Activated T-helper 1 cell treated with Interleukin-2 at 50 U/mL for 16 hours (primary cell): ENCODE measurements at places on chromosomes 5 and 9.

DNA sequence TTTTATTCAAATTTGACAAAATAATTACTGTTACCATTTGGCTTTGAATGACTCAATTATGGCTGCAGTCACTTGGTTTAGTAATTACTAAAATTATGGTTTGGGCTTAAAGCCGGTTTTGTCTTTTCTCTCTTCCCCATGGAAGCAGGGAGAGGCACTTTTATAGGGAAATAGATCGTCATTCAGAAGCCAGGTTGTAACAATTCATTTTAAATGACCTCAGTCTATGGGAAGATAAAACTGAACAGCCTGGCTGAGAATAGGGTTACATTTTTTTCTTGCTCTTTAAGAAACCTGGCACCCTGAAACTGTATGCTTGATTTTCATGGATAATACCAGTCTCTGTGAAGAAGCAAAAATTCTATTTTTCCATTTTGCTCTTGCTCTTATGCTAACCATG lies 169.8 kb downstream of the SMC2 start:
- DNase-seq, result no peak

- DNase-seq, result no peak
Observed at GRCh38 chr5:60010328-60010727, 116.8 kb upstream of the PDE4D start.

DNA sequence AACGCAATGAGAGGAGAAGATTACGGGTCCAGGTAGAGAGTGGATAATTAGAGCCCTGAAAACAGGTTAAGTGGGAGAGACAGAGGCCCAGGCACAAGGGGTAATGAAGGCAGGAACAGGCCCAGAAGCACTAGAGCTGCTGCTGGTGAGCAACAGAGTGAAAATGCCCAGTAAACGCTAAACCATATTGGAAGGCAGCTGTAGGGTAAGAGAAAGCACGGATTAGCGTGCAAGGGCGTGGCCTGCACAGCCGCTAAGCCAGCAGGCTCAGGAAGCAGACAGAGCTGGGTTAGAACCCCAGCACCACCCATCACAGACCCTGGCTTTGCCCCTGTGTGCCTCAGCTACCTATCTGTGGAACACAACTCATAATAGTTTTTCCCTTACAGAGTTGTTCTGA lies 93.2 kb downstream of the PAX5 start:
- DNase-seq, result no peak

GRCh38 chr5:10018201-10019069 lies 231.3 kb downstream of the ATPSCKMT start:
- DNase-seq, result no peak

GRCh38 chr9:35760651-35761050 lies 6.6 kb upstream of the MSMP start:
- no peak for DNase-seq
